ENCODE measurements at places on chromosomes 16 and 17.

GRCh38 chr17:82367724-82368524 lies 3.6 kb upstream of the UTS2R start:
- DNase-seq, result no peak

DNA sequence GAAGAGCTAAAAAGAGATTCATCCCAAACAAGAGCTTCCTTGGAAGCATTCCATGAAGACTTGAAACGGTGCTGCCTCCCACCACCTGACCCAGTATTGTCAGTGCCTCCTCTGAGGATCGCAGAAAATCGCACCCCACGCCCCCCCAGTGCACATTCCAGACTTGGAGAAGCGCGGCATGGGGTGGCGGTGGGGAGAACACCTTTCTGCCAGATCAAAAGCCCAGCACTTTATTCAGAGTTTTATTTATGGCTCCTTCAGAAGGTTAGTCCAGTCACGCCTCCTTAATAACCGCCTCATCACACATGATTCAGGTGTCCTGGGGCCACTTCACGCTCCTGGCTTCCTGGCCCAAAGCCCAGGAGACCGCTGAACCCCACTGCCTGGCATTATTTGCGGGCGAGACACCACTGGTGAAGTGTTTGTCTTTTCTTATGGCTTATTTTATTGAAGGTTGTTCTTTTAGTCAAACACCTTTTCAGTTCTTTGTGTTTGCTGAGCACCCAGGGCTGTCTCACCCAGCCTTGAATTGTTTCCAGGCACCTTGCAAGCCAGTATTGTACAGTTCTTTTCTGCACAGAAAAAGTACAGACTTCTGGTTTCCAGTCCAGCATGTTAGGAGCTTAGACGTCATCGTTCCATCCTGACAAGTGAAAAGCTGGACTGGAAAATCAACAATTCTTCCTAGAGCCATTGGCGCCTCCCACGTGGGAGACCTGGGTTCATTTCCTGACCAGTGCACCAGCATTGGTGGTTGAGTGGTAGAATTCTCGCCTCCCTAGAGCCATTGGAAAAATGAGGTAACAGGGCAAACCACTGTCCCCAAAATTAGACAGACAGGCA lies 79.6 kb upstream of the CACNG5 start:
- DNase-seq, result no peak

DNA sequence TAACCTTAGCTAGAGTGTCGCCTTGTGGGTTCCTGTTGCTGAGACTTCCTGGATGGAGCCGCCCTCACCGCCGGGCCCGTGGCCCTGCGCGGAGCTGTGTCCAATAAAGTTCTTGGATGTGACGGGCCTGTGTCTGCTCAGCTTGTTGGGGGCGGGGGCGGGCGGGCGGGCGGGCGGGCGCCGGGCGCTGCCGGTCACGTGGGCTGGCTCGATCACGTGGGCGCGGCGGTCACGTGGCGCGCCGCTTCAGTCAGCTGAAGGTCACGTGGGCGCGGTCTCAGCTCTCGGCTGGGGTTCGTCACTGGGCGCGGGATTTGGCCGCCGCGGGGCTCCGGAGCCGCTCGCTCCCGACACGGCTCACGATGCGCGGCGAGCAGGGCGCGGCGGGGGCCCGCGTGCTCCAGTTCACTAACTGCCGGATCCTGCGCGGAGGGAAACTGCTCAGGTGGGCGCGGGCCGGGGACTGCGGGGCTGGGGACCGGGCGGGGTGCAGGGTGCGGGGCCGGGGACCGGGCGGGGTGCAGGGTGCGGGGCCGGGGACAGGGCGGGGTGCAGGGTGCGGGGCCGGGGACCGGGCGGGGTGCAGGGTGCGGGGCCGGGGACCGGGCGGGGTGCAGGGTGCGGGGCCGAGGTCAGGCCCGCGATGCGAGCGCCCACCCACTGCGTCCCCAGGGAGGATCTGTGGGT lies at the start of gene AMDHD2:
AMDHD2 (plus strand) TSS at position 275 of the 687 bp plus-strand sequence; CDS start at position 363, 88 bp downstream.
- DNase-seq, result peak; percentile 86

- DNase-seq, result no peak
Measured at GRCh38 chr16:2429771-2430663, 770 bp downstream of the CCNF start.

DNA sequence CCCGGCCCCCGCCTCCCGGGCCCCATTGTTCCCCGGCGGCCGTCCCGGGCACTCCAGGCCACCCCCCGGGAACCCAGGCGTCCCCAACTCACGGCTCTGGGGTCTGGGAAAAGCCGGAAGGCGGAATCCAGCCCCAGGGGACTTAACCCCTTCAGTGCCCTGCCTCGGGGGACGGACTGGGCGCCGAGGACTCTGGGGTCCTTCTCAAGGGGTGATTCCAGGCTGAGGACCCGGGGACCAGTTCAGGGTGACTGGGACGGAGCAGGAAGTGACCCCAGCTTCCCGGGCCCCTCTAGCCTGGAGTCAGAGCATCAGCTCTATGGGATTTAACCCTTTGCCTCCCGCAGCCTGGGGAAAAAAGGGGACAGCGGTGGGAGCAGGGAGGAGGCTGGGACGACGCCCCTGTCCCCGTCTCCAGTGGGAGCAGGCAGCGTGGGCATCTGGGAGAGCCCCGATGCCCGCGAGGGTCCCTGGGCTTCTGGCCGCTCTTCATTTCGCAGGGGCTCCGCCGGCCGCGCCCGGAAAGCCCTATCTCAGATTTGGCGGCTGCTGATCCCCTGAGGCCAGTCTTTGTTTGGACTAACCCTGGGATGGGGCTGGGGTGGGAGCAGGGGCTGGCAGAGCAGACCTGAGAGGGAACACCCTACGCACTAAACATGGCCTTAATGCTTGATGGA lies at the start of gene ZNF629:
ZNF629 (minus strand) TSS at position 270 of the 677 bp plus-strand sequence. CDS start 2,723 bp downstream, outside the sequence.
- DNase-seq, result peak; percentile 60

- no peak for DNase-seq
Measured at GRCh38 chr16:48517493-48517892, 92.5 kb downstream of the N4BP1 start.

- no peak for DNase-seq
Measured at GRCh38 chr17:64591944-64592343, 70.2 kb downstream of the SMURF2 start.

DNA sequence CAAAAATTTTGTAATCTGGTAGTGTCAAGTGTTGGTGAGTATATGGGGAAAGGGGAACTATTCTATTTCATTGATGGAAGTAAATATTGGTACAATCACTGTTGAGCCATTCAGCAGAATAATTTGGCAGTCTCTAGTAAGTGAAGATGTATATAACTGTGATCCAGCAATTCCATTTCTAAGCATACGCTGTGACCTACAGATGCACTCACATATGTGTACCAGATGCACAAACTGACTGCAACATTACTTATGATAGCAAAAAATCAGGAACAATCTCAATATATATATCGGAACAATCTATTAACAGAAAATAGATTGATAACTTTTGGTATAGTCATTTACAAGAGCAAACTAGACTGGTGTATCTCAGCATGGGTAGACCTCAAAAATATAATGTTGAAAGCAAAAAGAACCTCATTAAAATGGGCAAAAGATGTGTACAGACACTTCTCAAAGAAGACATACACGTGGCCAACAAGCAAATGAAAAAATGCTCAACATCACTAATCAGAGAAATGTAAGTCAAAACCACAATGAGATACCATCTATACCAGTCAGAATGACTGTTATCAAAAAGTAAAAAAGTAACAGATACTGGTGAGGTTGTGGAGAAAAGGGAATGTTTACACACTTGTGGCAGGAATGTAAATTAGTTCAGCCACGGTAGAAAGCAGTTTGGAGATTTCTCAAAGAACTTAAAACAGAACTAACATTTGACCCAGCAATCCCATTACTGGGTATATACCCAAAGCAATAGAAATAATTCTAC lies 20.7 kb downstream of the ADAP2 start:
- DNase-seq, result no peak

GRCh38 chr17:7889166-7889955 lies 772 bp downstream of the CHD3 start:
- DNase-seq, result peak; percentile 60

GRCh38 chr16:8172551-8172950 lies 417.8 kb downstream of the TMEM114 start:
- DNase-seq, result no peak

GRCh38 chr17:49995055-49995738 lies at the start of gene DLX3:
Gene DLX3, minus strand, starts transcription at chr17:49995224. Its CDS starts 226 bp downstream, at chr17:49994998.
- no peak for DNase-seq

DNA sequence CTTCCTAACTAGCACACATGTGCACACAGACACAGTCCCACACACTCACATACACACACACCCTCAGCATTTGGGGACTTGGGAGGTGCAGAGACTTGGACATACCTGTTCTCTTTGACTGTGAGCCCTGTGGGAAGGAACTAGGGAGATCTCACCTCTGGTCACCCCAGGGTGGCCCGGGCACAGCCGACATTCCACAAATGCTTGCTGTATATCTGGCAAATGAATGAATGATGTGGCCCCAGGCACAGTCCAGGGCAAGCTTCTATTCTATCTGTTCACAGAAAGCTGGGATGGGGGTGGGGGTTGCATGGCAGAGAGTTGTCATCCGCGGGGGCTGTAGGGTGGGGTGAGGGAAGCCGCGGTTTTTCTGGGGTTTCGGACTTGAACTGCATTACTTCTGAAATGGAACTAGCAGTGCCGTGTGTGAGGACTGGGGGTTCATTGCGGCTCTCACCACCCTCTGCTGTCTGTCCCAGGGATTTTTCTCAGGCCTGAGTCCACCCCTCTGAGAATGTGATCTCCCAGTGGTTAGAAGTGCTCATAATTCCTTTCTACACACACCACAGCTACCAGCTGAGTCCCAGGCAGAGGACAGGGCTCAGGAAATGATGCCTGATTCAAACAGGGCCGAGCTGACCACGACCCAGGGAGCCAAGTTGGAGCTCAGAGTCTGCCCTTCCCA lies 3.3 kb upstream of the RIPOR1 start:
- no peak for DNase-seq

DNA sequence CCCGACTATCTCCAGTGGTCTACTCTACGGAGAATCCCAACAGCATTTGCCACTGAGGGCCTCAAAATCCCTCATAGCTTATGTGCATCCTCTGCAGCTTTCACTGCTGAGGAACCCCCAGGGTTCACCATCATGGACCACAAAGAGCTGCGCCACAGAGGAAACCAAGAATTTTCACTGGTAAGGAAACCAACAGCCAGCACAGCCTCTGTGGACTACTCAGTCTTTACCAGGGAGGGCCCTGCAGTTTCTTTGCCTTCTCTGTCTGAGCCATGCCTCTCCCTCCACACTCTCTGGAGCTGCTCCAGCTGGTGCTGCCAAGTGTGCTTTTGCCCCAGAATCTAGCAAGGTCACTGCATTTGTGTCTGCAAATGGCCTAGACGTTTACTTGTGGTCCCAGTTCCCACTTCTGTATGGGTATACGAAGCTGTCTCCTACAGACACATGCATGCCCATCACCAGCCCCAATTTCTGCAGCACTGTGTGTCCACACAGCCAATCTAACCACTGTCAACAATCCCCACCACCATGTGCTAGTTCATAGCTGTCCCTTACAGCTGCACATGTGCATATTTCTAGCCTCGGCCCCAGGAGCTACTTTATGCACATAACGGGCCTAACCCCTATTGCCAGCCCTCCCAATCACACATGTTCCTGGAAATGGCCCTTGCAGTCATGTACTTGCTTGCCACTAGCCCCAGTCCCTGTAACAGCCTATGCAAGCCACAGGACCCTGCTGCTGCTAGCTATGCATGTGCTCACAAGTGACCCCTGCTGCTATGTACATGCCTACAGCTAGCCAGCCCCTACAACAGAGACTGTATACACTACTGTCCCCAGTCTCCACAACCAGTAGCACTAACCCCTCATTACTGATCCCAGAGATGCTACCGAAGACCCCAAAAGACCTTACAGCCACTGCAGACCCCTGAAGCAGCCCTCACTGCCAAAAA lies 1437.4 kb downstream of the CDH11 start:
- DNase-seq, result no peak

GRCh38 chr17:17130077-17130844 lies 75.9 kb downstream of the PLD6 start:
- DNase-seq, result no peak

GRCh38 chr17:79795795-79796443 lies 958 bp downstream of the CBX8 start:
- no peak for DNase-seq

- DNase-seq, result no peak
Measured at GRCh38 chr17:61307905-61308886, 91.4 kb upstream of the TBX2 start.

- no peak for DNase-seq
Measured at GRCh38 chr17:28500712-28501379, 5.3 kb upstream of the FOXN1 start.

GRCh38 chr16:76346210-76346609 lies 69.0 kb downstream of the CNTNAP4 start:
- DNase-seq, result no peak

- peak; percentile 95 for DNase-seq
Measured at GRCh38 chr16:75432828-75433731, at the start of gene CFDP1. Gene CFDP1, minus strand, starts transcription at chr16:75433503. Its CDS starts 151 bp downstream, at chr16:75433352.

DNA sequence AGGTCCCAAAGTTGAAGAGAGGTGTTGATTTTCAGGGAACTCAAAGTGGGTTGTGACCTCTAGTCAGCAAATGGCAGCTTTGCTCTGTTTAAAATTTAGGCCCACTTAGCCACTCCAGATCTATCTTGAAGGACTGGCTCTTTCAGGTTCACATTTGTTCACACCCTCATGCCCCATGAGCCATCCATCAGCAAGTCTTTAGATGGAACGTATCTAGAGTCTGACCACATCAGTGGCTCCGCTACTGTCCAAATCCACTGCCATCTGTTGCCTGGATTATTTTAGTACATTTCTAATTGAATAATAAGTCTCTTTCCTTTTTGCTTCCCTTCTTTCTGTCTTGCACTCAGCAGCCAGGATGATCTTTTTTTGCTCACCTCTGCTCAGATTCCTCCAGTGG lies 10.5 kb downstream of the ITGB3 start:
- no peak for DNase-seq

- DNase-seq, result no peak
Measured at GRCh38 chr17:42989726-42990652, 8.2 kb upstream of the RPL27 start.

DNA sequence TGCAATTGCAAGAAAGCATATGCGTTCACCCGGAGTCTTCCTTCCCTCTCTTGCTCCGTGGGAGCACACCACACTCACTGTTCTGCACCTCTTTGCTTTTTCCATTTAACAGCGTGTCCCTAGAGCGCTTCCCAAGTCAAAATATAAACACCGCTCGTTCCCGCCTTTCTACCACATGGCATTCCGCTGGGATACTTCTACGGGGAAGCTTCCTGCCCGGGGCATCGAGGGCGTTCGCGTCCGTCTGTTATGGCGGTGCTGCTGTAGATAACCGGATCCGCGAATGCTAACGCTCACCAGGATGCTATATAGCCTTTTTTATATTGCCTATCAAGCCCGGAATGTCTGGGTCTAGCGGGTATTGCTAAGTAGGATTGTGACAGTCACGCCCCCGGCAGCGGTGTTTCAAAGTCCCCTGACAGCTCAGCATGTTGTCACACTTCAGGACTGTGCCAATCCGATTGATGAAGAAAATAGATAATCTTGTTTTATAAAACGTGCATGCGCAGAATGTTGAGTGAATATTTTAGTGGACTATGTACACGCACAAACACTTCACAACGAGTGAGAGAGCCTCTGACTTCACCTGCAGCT lies 31.0 kb downstream of the CCDC40 start:
- DNase-seq, result no peak

All from activated T-cell treated with anti-CD3 and anti-CD28 coated beads, Interleukin-2, amount 50 U/mL, for 48 hours (primary cell).